Activated T-cell treated with anti-CD3 and anti-CD28 coated beads, Interleukin-2, amount 50 U/mL, for 4 hours (primary cell): ENCODE measurements at places on chromosomes 1 and 21. TPM values are rescaled to one million over a fixed set of nuclear protein-coding genes. Genes with fewer than 3 reads are reported as not detected.
A peak's percentile ranks its signal among the peaks of the same experiment; 100 is the strongest.

Gene RIIAD1
- not detected for total RNA-seq

Gene CNN3
- 1.9 TPM for total RNA-seq

Gene MAP3K7CL
- 1.4 TPM for total RNA-seq

Gene PTGS2
- total RNA-seq: 5.4 TPM

Gene UTS2
- total RNA-seq: not detected

Gene CCDC27
- total RNA-seq: not detected

Gene OR2T2
- total RNA-seq: not detected

Gene ST6GALNAC5
- not detected for total RNA-seq

Gene SPATA21
- not detected for total RNA-seq

DNA sequence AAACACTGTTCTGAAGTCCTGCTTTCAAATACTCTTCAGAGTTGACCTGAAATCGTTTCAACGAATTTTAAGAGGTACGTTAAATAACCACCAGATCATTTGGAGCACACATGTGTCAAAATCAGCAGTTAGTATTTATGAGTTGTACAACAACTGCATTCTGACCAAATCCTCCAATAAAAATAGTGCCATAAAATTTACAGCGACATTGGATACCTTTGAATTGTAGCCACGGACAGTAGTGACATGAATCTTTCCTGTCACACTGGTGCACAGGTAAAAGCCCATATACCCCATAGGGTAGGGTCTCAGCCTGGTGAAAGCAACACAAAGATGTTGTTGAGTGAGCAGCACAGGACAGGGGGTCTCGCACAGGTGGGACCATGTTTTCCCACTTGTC, 121.5 kb downstream of the CLIC6 start:
- no peak for DNase-seq

DNA sequence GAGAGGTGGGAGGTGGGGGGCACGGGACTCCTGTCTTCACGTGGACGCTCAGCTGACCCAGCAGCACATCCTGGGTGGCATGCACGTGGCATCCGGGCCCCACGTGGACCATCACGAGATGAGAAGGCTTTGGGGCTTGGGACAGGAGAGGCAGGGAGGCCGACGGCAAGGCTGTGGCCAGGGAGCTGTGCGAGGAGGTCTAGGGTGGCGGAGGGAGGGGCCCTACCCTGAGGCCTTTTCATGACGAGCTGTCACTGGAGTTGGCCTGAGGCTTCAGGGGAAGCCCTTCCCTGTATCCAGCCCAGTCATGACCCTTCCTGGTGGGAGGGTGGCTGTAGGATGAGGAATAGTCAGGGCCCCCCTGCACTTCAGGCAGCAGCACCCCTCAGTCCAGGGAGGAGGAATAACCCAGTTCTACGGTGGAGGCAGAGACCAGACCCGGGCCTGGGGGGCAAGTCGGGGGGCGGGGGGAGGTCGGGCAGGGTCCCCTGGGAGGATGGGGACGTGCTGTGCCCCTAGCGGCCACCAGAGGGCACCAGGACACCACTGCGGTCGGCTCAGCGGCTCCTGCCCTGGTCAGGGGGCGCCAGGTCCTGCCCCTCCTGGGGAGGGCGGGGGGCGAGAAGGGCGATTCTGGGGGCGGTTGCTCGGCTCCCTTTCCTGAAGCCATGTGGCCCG, 2.0 kb upstream of the PERM1 start:
- DNase-seq: peak; percentile 65

DNA sequence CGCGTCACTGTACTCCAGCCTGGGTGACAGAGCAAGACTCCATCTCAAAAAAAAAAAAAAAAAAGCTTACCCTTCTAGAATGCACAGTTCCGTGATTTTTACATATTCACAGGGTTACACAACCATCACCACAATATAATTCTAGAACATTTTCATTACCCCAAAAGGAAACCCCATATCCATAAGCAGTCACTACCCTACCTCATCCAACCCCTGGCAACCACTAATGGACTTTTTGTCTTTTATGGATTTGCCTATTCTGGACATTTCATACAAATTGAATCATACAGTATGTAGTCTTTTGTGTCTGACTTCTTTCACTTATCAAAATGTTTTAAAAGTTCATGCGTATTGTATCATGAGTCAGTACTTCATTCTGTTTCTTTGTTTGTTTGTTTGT, 22.8 kb downstream of the SYF2 start:
- no peak for DNase-seq

- no peak for DNase-seq
Observed at GRCh38 chr21:45578176-45578801, 36.0 kb upstream of the SLC19A1 start.

- DNase-seq: no peak
Observed at GRCh38 chr1:203447151-203447550, 28.5 kb upstream of the PRELP start.

DNA sequence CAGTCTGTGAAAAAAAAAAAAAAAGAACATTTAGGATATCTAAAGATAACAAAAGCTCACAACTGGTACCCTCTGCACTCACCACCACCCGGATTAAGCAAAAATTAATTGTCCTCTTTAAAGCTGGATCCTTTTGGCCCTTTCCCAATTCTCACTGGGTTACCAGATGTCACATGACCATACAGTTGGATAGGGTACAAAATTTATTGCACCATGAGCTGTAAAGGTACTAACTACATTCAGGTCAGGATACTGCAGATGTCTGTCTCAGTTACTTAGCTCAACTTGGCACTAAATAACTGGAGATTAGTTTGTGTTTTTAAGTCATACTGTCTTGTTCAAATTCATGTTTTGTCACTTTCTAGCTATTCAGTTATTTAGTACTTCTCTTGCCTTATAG, 96.3 kb downstream of the GPATCH2 start:
- DNase-seq: no peak

GRCh38 chr1:184664042-184664660, 90.5 kb downstream of the EDEM3 start:
- peak; percentile 10 for DNase-seq

DNA sequence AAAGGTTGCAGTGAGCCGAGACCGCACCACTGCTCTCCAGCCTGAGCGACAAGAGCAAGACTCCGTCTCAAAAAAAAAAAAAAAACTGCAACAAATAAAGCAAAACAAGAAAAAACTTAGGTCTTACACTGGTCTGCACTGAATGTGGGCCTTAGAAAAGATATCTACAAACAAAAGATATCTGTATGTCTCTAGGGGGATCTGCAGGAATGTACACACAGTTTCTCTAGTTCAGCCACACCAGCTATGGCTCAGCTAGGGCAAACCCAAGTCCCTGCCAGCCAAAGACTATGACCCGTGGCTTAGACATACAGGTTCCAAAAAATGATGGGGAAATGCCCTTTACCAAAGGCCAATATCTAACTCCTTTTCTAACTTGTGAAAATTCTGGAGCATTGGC, 202.4 kb upstream of the KAZN start:
- no peak for DNase-seq

DNA sequence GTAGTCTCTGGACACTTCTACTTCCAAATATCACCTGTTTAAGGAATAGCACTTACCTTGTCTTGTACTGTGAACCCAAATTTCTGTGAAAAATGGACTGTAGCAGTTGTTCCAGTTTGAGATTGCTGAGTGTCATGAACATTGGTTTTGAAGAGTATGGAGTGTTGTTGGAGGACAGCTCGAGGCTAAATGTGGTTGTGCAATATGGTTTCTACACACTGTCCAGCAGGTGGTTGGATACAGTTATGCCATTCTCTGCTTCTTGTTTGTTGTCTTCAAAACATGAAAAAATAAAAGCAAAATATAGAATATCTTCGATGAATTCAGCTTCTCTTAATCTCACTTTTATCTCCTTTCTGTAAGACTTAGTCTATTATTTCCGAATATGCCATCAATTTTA, 67.1 kb downstream of the DDR2 start:
- no peak for DNase-seq

- DNase-seq: no peak
Observed at GRCh38 chr1:24775916-24776315, 30.7 kb downstream of the CLIC4 start.

GRCh38 chr1:84255582-84255981, 45.9 kb upstream of the SAMD13 start:
- DNase-seq: no peak

DNA sequence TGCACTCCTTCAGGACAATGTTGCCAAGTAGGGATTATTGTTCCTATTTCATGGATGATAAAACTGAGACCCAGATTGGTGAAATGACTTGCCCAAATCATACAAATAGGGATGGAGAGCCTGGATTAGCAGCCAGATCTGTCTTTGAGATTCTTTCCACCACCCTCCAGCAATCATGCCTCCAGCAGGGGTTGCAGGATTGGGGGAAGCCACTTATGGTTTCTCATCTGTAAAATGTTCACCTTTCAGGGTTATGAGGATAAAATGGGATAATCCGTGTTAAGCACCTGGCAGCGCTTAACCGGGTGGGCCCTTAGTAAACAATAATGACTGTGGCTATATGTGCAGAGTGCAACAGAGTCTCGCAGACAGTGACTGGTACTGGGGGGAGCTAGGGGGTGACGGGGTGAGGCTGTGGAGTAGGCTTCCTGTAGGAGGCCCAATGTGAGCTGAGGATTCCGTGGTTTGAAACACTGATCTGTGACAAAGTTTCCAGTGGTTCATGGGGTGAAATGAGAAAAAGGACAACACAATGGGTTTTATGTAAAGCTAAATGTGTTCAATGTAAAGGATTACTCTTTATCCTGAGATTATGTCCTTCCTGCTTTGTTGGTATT, 33.7 kb upstream of the FOXO6 start:
- DNase-seq: no peak

GRCh38 chr21:28729887-28730286, 262.8 kb downstream of the LTN1 start:
- DNase-seq: no peak

GRCh38 chr1:17149771-17150170, 30.5 kb upstream of the PADI2 start:
- no peak for DNase-seq

GRCh38 chr1:98467586-98467985, 193.9 kb upstream of the SNX7 start:
- no peak for DNase-seq

DNA sequence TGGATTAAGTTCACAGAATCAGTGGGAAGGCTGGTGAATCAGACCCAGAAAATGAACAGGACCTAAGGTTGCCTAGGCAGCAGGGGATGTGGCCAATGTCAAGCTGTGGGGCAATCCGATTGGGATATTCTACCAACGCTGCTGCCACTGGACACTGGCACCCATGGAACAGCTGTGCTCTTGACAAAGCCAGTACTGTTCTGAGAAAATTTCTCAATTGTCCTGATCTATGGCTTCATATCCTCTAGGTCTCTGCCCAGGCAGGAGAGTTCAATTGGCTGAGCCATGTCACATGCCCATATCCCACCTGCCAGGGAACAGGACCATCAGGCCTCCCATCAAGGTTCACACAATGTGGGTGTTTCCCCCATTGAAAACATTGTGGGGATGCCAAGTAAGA, 6.2 kb downstream of the TACSTD2 start:
- DNase-seq: no peak

- DNase-seq: no peak
Observed at GRCh38 chr1:205047764-205048231, 4.8 kb downstream of the CNTN2 start.

GRCh38 chr1:225822655-225823403, 12.9 kb downstream of the EPHX1 start:
- no peak for DNase-seq
